ENCODE measurements at places on chromosomes 3 and 15. TPM values are rescaled to one million over a fixed set of nuclear protein-coding genes. Genes with fewer than 3 reads are reported as not detected.

GOLGA8T gene
- 0.65 TPM for total RNA-seq

DNA sequence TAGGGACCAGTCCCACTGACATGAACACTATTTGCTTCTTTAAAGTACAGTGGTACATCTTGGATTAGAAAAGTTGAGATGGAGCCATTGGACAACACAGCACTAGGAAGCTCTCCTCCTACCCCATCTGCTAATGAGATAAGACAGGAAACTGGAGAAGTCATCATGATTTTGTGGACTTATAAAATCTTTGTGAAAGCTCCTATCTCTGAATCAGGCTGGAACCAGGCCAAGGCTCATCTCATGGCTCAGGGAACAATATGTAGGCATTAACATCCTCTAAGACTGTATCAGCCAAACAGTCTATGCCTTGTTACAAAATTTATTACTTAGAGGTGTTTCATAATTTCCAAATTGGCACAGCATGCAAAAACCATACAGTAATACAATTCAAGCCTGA, 84.1 kb downstream of the BOC start:
- no peak for DNase-seq

DNA sequence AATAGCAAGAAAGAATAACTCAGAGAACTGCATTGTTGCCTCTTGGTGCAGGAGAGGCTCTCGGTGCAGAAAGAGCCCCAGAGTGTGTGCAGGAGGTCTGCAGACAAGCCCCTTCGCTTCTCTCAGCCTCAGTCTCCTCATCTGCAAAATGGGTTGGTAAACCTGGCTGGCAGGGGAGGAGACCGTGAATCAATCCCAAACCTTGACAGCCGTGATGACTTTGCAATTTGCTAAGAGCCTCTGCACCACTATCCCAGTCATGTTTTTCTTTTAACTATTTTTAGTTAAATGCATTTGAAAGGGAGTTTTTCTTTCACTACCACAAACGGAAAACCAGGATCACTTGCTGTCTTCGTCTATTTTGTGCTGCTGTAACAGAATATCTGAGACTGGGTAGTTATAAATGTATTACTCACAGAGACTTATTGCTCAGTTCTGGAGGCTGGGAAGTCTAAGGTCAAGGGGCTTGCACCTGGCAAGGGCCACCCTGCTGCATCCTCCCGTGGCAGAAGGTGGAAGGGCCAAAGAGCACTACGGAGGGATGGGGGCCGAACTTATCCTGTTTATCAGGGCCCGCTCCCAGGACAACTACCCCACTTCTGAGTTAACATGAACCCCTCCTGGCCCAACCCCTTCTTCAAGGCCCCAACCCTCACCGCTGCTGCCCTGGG, 14.2 kb upstream of the IQSEC1 start:
- DNase-seq: no peak

DNA sequence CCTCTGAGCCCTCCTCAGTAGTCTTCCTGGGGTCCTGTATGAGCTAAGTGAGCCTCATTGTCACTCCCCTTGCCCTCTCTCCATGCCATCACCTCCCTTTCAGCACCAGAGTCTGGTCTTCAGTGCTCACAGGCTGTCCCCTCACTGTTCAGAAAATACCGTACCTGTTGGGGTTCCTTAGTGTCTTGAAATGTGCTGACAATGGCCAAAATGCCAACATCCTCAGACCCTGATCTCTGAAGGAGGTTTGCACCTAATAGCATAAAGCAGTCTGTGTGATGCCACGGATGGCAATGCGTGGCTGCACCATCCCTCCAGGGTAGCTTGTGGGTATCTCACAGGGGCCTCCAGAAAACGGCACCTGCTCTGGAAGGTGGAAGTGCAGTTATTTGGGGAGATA, 301.0 kb upstream of the TLE3 start:
- no peak for DNase-seq

DNA sequence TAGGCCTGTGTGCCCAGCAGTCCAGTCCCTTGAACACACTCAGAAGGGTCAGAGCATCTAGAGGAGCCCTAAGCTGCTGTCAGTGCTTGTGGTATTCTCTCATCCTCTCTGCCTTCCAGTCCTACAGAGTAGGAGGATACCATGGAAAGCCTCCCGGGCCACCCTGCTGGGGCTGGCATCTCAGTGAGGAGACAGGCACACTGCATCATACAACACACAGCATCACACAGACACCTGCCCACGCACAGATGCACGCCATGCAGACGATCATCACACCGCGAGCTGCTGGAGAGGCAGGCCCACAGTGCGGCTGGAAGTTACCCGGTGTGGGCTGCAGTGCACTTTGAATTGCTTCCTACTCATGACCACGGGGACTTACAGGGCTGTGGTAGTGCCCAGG, 15.2 kb downstream of the GABRA5 start:
- DNase-seq: no peak

DNA sequence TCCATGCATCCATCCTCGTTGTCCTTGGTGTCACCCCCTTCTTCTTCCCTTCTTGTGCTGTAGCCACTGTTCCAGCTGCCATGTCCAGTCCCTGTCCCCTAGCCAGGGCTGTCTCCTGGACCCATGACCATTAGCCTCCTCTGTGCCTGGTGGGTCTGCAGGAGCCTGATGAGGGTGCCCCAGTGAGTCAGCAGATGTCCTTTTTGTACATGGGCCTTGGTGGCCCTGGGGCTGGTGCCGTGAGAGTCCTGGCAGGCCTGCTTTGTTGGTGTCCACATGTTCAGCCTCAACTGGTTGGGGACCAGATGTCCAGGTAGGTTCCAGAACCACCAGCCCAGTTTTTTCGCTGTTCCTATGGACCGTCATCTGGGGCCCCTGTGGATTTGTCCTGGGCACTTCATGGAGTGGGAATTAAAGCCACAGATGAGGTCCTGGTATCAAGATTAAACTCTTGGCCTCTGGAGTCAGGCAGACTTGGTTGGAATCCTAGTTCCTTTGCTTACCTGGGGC, 66.1 kb downstream of the FBLN2 start:
- DNase-seq: peak; percentile 33

- no peak for DNase-seq
Measured at GRCh38 chr15:51866751-51867150, 37.3 kb downstream of the TMOD3 start.

GRCh38 chr3:42655331-42655888, 1.9 kb downstream of the ZBTB47 start:
- peak; percentile 74 for DNase-seq

GRCh38 chr15:70254311-70254869, 156.7 kb upstream of the TLE3 start:
- DNase-seq: no peak

Data from Right ventricle myocardium inferior (tissue), 1 donor.